Skin of body (tissue), 3 donors: ENCODE measurements at places on chromosomes 12 and 14. TPM values are rescaled to one million over a fixed set of nuclear protein-coding genes. Genes with fewer than 3 reads are reported as not detected.

DNA sequence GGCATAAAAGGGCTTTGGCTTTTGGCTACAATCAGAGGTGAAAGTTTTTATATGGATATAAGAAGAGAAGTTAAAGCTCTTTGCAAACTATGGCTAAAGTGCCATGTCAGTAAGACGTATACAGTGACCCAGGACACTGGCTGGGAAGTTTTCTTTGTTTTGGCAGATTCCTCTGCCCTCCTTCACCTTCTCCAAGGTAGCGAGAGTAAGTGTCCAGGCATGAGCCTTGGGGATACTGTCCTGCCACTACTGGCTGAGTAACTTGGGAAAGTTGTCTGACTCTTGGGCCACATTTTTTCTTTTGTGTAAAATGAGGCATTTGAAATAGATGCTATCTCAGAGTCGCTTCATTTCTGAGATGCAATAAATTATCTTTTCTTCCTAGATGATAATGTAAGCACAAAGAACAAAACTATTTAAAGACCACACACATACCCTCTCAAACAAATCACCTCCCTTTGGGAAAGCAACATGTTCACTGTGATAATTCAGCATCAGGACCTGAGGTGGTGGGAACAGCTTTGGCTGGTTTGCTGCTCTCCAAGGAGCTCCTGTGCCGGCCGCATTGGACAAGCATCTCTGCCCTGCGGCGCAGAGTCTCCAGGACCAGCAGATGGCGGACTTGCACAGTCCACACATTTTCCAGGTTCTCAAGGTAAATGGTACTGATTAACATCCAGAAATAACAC lies 106.3 kb downstream of the PTCSC3 start:
- DNase-seq = no peak

GRCh38 chr12:4643747-4644146 lies 5.1 kb downstream of the AKAP3 start:
- DNase-seq = no peak

GRCh38 chr14:104936361-104937155 lies 11.9 kb downstream of the PLD4 start:
- DNase-seq = no peak

- DNase-seq = peak; percentile 53
These were observed 4.4 kb upstream of the NPAS3 start for GRCh38 chr14:32934073-32934880.

DNA sequence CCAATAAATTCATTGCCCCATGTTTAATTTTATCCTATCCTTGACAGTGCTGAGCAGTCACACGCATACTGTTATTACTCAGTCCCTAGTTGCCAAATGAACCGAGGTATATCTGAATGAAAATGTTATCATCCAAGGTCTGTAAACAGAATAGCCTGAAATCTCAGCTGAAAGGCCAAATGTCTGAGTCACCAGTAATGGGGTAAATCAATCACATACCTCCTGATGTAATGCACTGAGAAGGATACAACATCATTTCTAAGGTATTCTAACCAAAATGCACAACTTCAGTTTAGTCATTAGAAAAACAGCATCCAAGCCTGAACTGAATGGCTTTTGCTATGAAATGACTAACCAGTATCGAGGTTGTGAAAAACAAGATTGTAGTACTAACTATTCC lies 228.6 kb downstream of the DPF3 start:
- DNase-seq = no peak

DNA sequence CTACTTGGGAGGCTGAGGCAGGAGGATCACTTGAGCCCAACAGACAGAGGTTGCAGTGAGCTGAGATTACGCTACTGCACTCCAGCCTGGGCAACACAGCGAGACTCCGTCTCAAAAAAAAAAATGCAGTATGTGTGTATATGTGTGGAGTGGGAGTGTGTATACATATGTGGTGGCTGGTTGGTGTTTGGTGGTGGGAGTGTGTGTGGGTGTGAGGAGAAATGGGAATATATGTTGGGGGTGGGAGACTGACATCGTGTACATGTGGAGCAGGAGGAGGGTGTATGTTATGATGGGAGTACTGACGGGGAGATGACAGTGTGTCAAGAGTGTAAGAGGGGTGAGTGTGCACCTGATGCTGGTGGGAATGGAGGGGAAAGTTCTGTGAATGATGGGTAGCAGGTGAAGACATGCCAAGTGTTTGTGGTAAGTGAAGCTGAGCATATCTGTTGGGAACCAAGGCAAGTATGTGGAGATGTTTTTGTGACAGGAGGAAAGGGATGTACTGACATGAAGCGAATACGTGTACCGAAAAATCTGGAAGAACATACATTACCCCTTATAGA lies 4.2 kb downstream of the PNMA1 start:
- no peak for DNase-seq

DNA sequence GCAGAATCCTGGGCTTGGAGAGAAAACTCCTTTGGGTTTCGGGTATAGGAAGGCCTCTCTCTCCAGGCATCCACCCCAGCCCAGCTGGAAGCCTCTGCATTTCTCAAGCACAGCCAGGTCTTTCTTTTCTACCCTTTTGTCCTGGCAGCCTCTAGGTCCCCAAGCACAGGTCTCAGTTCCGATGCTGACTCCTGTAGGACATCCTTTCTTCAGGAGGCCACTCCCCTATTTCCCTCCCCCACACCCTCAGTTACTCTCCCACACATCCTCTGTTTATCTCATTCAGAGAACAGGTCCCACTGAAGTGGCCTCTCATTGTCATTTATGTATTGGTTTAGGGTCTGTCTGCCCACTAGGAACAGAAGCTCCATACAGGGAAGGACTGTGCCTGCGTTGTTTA lies 352.6 kb downstream of the VRK1 start:
- DNase-seq = no peak

DNA sequence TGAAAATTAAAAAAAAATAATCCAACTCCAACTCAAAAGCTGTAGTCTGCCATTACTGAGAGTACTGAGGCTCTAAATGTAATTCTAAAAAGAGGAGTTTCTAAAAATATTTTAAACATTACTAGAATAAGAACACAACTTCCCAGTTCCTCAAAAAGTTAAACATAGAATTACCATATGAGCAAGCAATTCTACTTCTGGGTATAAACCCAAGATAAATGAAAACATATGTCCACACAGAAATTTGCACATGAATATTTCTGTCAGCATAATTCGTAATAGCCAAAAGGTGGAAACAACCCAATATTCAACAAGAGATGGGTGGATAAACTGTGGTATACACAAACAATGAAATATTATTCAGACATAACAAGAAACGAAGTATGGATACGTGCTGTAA lies 15.0 kb upstream of the NR2C1 start:
- peak; percentile 30 for DNase-seq

DNA sequence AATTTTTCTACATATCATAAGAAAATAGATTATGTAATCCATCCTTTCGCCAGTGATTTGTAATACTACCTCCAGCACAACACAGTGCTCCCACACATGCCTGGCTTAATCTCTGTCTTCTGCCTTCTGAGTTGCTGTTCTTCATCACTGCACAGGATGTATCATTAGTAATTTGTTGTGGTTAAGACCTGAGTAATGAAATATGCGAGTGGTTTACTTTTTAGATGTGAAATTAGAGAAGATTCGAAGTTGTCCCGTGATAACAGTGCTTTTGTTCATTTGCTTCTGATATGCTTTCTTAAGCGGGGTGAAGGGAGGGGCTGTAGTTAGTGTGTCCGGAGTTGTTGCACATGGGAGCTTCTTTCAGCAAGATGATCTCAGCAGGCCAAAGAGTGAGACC lies 18.1 kb downstream of the KRT85 start:
- no peak for DNase-seq

DNA sequence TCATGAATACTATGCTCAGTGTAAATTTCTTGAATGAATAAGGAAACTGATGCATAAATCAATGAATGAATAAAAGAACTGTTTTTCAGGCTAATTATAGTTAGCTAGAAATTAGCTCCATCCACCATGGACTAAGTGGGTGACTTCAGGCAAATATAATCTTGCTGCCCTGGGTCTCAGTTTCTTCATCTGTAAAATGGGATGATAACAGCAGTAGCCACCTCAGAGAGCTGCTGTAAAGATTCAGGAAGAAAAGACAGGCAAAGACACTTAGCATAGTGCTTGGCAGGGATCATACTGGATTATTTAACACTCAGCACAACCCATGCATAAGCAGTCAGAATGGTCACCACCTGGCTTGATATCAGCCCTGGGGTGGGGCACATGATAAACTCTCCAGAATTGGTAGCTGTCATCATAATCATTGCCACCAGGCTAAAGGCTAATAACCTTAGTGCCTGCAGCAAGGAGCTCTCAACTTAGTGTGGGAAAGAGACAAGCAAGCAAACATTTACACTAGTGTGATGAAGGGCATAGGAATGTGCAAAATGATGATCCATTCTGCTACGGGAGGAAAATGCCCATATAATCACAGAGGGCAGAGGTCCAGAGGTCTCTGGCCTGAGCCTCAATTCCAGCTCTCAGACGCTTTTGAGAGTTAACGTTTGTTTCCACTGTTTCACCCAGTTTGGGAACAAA lies 234.7 kb upstream of the TBX3 start:
- no peak for DNase-seq

- no peak for DNase-seq
These were observed 15.4 kb upstream of the UBC start for GRCh38 chr12:124929649-124930419.

- DNase-seq = no peak
These were observed 1.4 kb downstream of the NYNRIN start for GRCh38 chr14:24399999-24400718.

DNA sequence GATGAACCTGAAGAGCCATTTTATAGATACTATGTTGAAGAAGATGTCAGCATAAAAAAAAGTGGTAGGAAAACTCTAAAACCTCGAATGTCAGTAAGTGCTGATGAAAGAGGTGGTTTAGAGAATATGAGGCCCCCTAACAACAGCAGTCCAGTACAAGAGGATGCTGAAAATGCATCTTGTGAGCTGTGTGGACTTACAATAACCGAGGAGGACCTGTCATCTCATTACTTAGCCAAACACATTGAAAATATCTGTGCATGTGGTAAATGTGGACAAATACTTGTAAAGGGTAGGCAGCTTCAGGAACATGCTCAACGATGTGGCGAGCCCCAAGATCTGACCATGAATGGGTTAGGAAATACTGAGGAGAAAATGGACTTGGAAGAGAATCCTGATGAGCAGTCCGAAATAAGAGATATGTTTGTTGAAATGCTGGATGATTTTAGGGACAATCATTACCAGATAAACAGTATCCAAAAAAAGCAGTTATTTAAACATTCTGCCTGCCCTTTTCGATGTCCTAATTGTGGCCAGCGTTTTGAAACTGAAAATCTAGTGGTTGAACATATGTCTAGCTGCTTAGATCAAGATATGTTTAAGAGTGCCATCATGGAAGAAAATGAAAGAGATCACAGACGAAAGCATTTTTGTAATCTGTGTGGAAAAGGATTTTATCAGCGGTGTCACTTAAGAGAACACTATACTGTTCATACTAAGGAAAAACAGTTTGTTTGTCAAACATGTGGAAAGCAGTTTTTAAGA lies 17.8 kb upstream of the HSPA2 start:
- no peak for DNase-seq

- DNase-seq = no peak
These were observed 38.1 kb downstream of the HNRNPC start for GRCh38 chr14:21231020-21231652.

GRCh38 chr12:49305762-49306510 lies 11.0 kb downstream of the PRPH start:
- DNase-seq = no peak

DNA sequence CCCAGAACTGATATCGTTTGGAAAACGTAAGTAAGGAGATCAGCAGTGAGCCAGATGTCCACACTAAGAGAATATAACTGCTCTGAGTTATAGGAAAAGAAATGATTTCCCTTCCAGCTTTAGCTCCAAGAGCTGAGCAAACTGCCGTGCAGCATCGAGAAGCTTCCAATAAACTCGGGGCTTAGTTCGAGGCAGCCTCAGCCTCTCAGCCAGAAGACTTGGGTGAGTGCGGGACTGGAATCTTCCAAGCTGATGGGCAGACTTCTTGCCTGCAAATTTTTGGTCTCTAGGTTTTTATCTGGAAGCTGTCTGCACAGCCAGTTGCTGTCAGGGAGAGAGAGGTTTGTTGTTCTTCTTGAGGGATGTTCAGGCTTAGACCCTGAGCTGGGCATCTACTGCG lies 196.1 kb downstream of the PHETA1 start:
- DNase-seq = no peak

GRCh38 chr14:38786921-38787320 lies 316.1 kb downstream of the SEC23A start:
- no peak for DNase-seq

GRCh38 chr12:26340649-26341048 lies 145.3 kb downstream of the SSPN start:
- DNase-seq = no peak

- DNase-seq = no peak
These were observed 136.1 kb upstream of the WSCD2 start for GRCh38 chr12:107992870-107993451.

- no peak for DNase-seq
These were observed 344.5 kb downstream of the AEBP2 start for GRCh38 chr12:19783547-19784444.

- no peak for DNase-seq
These were observed 1.3 kb upstream of the KCNH5 start for GRCh38 chr14:63046339-63047268.

GRCh38 chr12:124881123-124881522 lies 17.5 kb upstream of the SCARB1 start:
- DNase-seq = no peak

DNA sequence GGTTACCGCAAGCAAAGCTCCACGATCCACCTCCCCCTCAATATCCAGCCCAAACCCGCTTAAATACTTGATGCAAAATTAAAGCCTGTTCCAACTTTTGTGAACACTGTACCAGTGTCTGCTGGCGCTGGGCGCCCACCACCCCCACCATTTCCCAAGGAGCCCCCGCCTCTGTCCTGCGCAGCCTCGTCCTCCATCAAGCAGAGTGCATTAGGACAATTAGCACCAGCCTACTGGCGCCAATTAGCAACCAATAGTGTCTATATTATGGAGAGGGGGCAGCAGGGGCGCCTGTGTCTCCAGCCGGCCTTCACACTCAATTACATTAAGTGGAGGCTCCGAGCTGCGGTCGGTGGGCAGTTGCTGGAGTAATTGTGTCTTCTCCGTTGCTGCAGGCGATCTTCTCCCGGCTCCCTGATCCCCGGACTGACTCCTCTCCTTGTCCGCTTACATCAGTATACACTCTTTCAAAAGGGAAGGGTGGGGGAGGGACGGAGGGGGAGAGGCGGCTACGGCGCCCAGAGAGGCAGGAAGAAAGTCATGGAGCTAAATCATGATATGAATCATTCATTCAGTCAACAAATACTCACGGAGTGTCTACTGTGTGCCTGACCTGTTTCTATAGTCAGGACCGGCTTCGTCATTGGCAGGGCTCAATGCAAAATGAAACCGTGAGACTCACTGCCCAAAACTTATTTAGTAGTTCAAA lies 707.3 kb downstream of the MED13L start:
- no peak for DNase-seq

- DNase-seq = no peak
These were observed 11.8 kb downstream of the TPH2 start for GRCh38 chr12:71950404-71950803.

- no peak for DNase-seq
These were observed 54.0 kb downstream of the CPSF2 start for GRCh38 chr14:92175811-92176210.

GRCh38 chr14:33848706-33849454 lies 102.0 kb downstream of the EGLN3 start:
- DNase-seq = no peak

- DNase-seq = no peak
These were observed 3.9 kb upstream of the SMARCD1 start for GRCh38 chr12:50081096-50081808.

COX8C gene
- not detected for total RNA-seq

LRRK2 gene
- 21.2 TPM for total RNA-seq

RIN3 gene
- 8.2 TPM for total RNA-seq

PLA2G1B gene
- total RNA-seq = not detected

RCOR1 gene
- total RNA-seq = 33.4 TPM

GYS2 gene
- total RNA-seq = not detected

JPH4 gene
- total RNA-seq = 0.39 TPM

SELPLG gene
- 4.2 TPM for total RNA-seq

P2RX2 gene
- not detected for total RNA-seq
